Activated CD4-positive, alpha-beta T cell treated with anti-CD3 and anti-CD28 coated beads for 36 hours (primary cell): ENCODE measurements at places on chromosomes 12 and 14. TPM values are rescaled to one million over a fixed set of nuclear protein-coding genes. Genes with fewer than 3 reads are reported as not detected.

GRCh38 chr14:95155045-95155444 lies 2.3 kb downstream of the DICER1 start:
- DNase-seq = no peak

- no peak for DNase-seq
Observed at GRCh38 chr14:51507906-51508511, 143.7 kb upstream of the FRMD6 start.

DNA sequence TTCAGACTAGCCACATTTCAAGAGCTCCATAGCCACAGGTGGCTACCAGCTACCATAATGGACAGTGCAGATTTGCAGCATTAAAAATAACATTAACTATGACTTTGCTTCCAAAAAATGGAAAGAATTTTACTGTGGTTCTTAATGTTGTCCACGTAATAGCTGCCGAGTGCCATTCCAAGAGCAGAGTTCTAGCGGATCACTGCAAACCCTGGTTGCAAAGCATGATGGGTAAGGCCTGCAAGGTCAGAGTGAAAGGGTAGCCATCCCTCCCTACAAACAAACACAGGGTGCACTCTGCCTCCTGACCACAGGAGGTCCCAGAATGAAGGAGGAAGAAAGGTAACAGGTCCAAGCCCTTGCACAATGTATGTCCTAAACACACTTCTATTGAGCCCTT lies 157.6 kb downstream of the DPF3 start:
- DNase-seq = no peak

DNA sequence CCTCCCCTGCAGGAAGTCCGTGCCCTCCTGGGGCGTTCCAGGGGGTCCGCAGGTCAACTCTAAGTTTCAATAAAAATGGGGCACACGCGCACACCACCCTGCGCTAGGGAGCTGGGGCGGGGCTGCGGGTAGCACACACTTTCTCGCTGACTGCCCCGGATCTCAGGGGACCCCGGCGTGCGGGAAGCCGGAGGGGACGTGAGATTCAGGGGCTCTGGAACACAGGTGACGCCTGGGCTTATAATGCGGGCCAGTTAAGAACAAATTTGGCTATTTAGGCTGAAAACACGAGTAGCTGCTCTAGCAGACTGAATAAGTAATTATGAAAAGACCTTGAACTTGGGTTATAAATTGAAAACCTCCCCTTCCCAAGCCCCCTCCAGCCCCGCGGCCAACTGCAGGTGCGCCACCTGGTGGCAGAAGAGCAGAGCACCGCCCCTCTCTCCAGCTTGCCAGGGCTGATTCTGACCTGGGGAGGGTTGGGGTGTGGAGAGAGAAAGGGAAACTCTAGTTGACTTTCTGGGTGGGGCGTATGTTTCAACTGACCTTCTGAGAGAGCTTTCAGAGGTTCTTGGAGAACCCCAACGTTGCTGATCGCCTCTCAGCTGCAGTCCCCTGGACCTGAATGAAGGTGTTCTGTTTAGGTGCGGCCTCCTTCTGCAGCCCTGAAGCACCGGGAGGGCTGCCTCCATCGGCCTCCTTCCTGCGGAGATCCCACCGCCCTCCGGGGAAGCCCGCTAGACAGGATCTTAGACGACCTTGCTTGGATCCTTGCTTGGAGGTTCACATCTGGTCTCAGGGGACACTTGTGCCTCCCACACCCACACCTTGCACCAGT lies 118.4 kb upstream of the EVL start:
- peak; percentile 73 for DNase-seq

DNA sequence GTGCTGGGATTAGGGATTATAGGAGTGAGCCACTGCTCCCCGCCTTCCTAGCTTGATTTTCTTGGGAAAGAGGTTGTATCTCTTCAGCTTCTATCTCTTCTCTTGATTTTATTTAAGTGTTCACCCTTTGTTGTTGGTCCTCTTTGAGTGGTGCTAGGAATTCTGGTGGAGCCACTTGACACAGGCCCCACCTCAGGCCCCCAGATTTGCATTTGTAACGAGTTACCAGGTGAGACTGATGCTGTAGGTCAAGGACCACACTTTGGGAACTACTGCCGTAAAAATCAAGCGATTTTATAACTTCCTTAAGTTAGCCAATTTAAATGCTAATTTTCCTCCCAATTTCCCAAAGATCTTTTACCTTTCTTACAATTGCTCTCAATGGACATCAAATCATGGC lies 26.3 kb downstream of the SRGAP1 start:
- DNase-seq = no peak

GRCh38 chr14:59333668-59334067 lies 131.5 kb downstream of the GPR135 start:
- DNase-seq = no peak

- no peak for DNase-seq
Observed at GRCh38 chr12:78402366-78403134, 462.0 kb upstream of the SYT1 start.

Gene AQP5
- total RNA-seq = not detected

Gene TDRD9
- 0.42 TPM for total RNA-seq

Gene TCL1B
- not detected for total RNA-seq

Gene LRFN5
- total RNA-seq = not detected

Gene SDSL
- 1.5 TPM for total RNA-seq

Gene KRT3
- total RNA-seq = not detected

Gene IFNG
- total RNA-seq = 225 TPM

Gene TGM1
- total RNA-seq = 7.4 TPM
